ENCODE measurements at places on chromosomes 11 and 22. TPM values are rescaled to one million over a fixed set of nuclear protein-coding genes. Genes with fewer than 3 reads are reported as not detected.
A peak's percentile ranks its signal among the peaks of the same experiment; 100 is the strongest.

DNA sequence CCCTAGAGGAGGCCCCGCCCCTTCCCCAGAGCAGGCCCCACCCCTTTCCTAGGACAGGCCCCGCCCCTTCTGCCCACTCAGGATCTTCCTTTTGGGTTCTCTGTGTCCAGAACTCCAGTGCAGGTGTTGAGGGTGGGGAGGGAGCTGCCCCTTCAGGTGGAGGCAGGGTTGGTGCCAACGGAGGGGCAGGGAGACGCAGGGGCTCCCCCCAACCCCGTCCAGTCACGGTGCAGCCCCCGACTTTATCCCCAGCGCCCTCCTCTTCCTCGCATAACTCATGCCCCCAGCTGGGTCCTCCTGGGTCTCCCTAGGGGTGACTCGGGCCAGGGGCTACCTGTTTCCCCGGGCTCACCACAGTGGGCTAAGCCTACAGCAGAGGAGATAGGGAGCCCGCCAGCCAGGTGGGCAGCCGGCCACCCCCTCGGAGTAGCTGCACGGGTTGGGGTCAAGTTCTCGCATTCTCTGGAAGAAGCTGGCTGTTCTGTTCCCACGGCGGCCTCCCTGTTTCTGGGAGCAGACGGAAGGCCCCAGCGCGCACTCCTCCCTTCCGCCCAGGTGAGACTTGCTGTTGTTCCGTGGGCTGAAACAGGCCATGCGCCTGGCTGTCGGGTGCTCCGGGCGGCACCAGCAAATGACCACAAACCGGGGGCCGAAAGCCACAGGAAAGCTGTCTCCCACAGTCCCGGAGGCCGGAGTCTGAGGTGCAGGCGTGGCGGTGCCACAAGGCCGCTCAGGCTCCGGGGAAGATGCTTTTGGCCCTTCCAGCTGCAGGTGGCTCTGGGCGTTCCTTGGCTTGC lies 38.9 kb downstream of the MUC2 start:
- H3K36me3 ChIP-seq = no peaks in the 10 kb centered on the region
- H3K4me3 ChIP-seq = no peak overlapping the region
- peaks cover 57% of the 10 kb centered on the region for H3K27me3 ChIP-seq
- DNase-seq = no peak
- no peaks in the 10 kb centered on the region for H3K4me1 ChIP-seq

- peaks cover 12% of the 10 kb centered on the region for H3K36me3 ChIP-seq
- H3K4me3 ChIP-seq = peak overlapping the region; percentile 86
- DNase-seq = no peak
- H3K27ac ChIP-seq = peak overlapping the region; percentile 98
- no peaks in the 10 kb centered on the region for H3K27me3 ChIP-seq
These were observed 1.4 kb upstream of the FTH1 start for GRCh38 chr11:61968758-61969390.

GRCh38 chr11:63242089-63242781 lies 1.2 kb downstream of the SLC22A25 start:
- H3K36me3 ChIP-seq = no peaks in the 10 kb centered on the region
- H3K27ac ChIP-seq = no peak overlapping the region
- no peak overlapping the region for H3K4me3 ChIP-seq
- DNase-seq = no peak
- H3K27me3 ChIP-seq = no peaks in the 10 kb centered on the region
- H3K4me1 ChIP-seq = no peaks in the 10 kb centered on the region

Gene SCUBE2
- total RNA-seq = 7.6 TPM

- DNase-seq = no peak
- no peak overlapping the region for H3K27ac ChIP-seq
- no peak overlapping the region for H3K4me3 ChIP-seq
- H3K36me3 ChIP-seq = no peaks in the 10 kb centered on the region
- H3K4me1 ChIP-seq = no peaks in the 10 kb centered on the region
These were observed 608 bp downstream of the TMPRSS13 start for GRCh38 chr11:117928446-117929141.

Gene PHOX2A
- total RNA-seq = 1.2 TPM

Gene F2
- total RNA-seq = 1.1 TPM

Gene MS4A6E
- not detected for total RNA-seq

GRCh38 chr22:49307870-49308269 lies 519.8 kb downstream of the BRD1 start:
- peaks cover 8% of the 10 kb centered on the region for H3K27me3 ChIP-seq
- no peak for DNase-seq
- H3K4me1 ChIP-seq = peaks cover 8% of the 10 kb centered on the region
- no peak overlapping the region for H3K4me3 ChIP-seq
- no peaks in the 10 kb centered on the region for H3K36me3 ChIP-seq
- H3K27ac ChIP-seq = no peak overlapping the region

DNA sequence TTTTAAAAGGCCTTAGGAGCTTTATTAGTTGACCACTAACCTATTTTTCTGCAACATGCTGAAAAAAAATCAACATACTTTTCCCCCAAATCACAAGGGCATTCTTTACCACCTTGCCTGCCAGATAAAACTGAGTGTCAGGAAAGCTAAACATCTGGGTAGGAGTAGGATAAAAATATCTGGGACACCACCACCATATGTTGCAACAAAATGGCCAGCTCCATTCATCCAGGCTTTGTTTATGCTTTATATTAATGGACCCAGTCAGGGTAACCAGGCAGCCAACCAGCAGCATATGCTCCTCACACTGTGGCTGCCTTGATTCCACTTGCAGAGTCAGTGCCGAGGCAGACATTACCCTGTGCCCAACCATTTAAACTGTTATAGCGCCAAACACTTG lies 1024.5 kb downstream of the LRRC4C start:
- no peaks in the 10 kb centered on the region for H3K4me1 ChIP-seq
- H3K27me3 ChIP-seq = no peaks in the 10 kb centered on the region
- no peak overlapping the region for H3K27ac ChIP-seq
- no peak for DNase-seq
- H3K36me3 ChIP-seq = no peaks in the 10 kb centered on the region

DNA sequence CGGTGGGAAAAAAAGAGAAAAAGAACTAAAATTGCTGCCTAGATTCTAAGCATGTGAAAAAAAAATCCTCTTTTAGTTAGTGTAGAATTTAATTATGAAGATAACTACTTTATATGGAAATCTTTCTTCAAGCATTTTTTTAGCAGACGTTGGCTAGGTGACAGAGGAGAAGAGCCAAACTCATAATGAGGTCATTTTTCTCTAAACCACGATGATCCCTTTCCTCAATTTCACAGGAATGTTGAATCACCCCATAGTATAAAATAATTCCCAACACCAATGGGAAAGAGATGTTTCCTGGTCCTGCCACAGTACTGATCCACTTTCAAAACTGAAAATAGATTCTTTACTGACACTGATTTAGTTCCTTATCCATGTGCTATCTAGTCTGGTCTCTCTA lies 319.8 kb downstream of the DLG2 start:
- peaks cover 11% of the 10 kb centered on the region for H3K4me1 ChIP-seq
- no peaks in the 10 kb centered on the region for H3K36me3 ChIP-seq
- H3K27ac ChIP-seq = no peak overlapping the region

Gene ART1
- total RNA-seq = not detected

DNA sequence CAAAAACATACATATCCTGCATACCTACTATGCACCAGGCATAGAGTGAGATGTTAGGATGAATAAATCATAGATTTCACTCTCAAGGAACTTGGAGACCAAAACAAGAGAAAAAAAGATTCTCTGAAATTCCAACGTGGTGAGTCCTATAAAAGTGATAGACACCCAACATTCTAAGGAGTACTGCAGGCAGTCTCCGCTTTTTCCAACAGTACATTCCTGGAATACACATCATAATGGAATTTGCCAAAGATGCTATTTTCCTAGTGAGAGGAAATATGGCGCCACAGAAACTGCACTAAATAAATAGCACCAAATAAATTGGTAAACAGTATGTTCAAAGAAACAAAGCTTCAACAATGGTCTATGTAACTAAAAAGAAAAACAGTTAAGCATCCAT lies 6.0 kb downstream of the TMEM123 start:
- peaks cover 11% of the 10 kb centered on the region for H3K4me1 ChIP-seq
- no peak for DNase-seq
- no peak overlapping the region for H3K4me3 ChIP-seq
- no peaks in the 10 kb centered on the region for H3K27me3 ChIP-seq

DNA sequence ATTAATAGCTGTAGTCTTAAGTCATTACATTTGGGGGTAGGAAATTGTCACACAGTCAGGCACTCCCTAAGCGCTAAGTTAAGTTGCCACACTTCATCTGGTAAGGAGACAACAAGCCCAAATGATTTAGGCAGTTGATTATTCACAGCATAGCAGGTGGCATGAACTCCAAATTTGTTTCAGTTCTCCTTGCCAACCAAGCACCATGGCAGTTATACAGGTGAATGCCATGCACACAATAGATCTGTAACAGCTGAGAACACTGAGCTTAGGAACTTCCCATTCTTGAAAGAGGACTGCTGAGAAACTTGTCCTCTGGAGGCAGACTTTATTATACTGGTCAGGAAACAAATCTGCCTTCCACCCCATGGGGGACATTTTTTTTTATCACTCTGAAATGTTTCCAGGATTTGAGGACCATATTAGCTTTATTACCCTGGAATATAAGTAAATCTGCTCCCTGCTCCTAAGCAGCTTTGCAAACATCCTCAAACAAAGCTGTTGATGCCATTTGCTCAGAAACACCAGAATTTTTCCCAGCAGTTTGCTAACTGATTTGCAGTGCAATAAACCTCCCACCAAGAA lies 5.1 kb upstream of the INTS4 start:
- no peak overlapping the region for H3K4me3 ChIP-seq
- DNase-seq = no peak
- H3K27me3 ChIP-seq = no peaks in the 10 kb centered on the region
- no peak overlapping the region for H3K27ac ChIP-seq
- peaks cover 7% of the 10 kb centered on the region for H3K4me1 ChIP-seq

DNA sequence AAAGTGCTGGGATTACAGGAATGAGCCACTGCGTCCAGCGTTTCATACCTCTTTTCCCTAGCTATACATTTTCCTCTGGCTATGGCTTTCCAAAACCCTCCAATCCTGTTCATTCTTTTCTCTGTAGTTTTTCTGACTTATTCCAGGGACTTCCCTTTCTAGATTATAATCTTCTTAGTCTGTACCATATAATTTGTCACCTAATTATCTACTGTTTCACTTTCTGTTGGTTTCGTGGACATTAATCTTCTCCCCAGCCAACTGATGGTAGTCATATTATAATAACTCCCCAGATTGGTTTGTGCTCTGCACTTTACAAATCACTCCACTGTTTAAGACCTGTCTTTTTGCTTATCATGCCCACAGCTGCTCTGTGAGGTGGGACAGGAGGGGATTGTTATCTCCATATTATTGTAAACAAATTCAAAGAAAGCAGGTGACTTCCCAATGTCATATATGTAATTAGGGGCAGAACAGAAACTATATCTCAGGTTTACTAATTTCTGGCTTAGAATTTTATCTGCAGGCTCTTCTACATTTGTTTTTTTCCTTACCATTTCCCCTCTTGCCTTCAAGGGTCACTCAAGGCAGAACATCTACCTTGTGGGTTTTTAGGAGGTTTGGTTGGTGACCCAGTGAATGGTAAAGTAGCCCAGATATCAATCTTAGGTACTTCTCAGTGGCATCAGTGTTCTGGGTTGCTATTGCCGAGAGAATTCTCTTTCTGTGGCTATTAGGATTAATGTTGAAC lies 23.9 kb downstream of the STIM1 start:
- H3K4me3 ChIP-seq = no peak overlapping the region
- no peak for DNase-seq
- H3K36me3 ChIP-seq = no peaks in the 10 kb centered on the region
- peak overlapping the region; percentile 48 for H3K27ac ChIP-seq

DNA sequence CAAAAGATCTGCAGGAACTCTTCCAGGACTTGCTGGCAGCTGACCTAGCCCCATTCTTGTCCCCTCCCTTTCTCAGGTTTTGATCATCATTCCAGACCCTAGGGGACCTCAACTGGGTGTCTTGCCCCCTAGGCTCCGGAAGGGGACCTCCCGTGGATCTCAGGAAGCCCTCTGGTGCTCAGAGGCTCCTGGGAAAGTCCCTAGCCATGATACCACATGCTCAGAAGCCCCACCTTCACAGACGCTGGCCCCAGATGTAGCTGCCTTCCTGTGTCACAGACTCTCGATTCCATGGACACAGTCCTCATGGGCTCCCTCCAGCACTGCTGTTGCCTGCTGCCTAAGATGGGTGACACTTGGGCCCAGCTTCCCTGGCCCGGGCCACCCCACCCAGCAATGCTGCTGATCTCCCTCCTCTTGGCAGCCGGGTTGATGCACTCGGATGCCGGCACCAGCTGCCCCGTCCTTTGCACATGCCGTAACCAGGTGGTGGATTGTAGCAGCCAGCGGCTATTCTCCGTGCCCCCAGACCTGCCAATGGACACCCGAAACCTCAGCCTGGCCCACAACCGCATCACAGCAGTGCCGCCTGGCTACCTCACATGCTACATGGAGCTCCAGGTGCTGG lies at the start of gene LRRC55:
Gene LRRC55 (plus strand): TSS at position 276 of the 628 bp plus-strand sequence. CDS start 70 bp downstream, at position 346.
- no peaks in the 10 kb centered on the region for H3K36me3 ChIP-seq
- peaks cover 9% of the 10 kb centered on the region for H3K4me1 ChIP-seq
- H3K27me3 ChIP-seq = no peaks in the 10 kb centered on the region
- DNase-seq = no peak

GRCh38 chr11:117510646-117511045 lies 183.0 kb downstream of the CEP164 start:
- H3K4me3 ChIP-seq = no peak overlapping the region
- no peaks in the 10 kb centered on the region for H3K36me3 ChIP-seq
- H3K27me3 ChIP-seq = no peaks in the 10 kb centered on the region
- H3K27ac ChIP-seq = no peak overlapping the region
- DNase-seq = no peak
- H3K4me1 ChIP-seq = no peaks in the 10 kb centered on the region

- no peaks in the 10 kb centered on the region for H3K27me3 ChIP-seq
- no peak for DNase-seq
- H3K36me3 ChIP-seq = no peaks in the 10 kb centered on the region
- peaks cover 30% of the 10 kb centered on the region for H3K4me1 ChIP-seq
These were observed 1.7 kb upstream of the BID start for GRCh38 chr22:17775781-17776465.

Gene C11orf87
- not detected for total RNA-seq

DNA sequence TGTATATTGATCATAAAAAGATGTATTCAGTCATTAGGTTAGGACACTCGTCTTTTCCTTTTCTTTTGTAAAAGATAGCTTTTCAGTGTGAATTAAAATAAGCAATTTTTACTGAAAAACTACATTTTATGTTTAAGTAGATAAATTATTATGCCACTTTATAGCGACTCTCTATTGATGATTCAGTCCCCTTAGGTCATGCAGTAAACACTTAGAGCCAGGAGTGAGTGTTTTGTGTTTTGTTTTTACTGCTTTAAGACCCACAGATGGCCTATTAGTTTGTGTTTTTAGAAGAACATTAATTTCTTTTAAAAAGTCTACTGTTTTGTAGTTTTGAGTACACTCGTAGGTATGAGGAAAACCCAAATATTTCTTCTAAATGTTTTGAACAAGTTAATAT lies 86.6 kb downstream of the YAP1 start:
- H3K27me3 ChIP-seq = no peaks in the 10 kb centered on the region
- no peak for DNase-seq
- H3K36me3 ChIP-seq = no peaks in the 10 kb centered on the region
- H3K4me1 ChIP-seq = no peaks in the 10 kb centered on the region

GRCh38 chr11:35878741-35879140 lies 65.1 kb upstream of the LDLRAD3 start:
- H3K36me3 ChIP-seq = no peaks in the 10 kb centered on the region
- H3K4me3 ChIP-seq = no peak overlapping the region
- no peaks in the 10 kb centered on the region for H3K4me1 ChIP-seq
- DNase-seq = no peak

GRCh38 chr22:25420471-25420924 lies 144.0 kb upstream of the GRK3 start:
- H3K4me3 ChIP-seq = peak overlapping the region; percentile 39
- H3K27ac ChIP-seq = no peak overlapping the region
- no peak for DNase-seq

- no peak for DNase-seq
- H3K36me3 ChIP-seq = no peaks in the 10 kb centered on the region
- H3K4me3 ChIP-seq = no peak overlapping the region
- no peak overlapping the region for H3K27ac ChIP-seq
These were observed 177.5 kb upstream of the CTSC start for GRCh38 chr11:88515002-88515401.

All from esophagus muscularis mucosa (tissue), 4 donors.